ENCODE measurements at places on chromosomes 13 and 19.

GRCh38 chr13:50130123-50130946, 115.1 kb downstream of the KCNRG start:
- no peak for DNase-seq

DNA sequence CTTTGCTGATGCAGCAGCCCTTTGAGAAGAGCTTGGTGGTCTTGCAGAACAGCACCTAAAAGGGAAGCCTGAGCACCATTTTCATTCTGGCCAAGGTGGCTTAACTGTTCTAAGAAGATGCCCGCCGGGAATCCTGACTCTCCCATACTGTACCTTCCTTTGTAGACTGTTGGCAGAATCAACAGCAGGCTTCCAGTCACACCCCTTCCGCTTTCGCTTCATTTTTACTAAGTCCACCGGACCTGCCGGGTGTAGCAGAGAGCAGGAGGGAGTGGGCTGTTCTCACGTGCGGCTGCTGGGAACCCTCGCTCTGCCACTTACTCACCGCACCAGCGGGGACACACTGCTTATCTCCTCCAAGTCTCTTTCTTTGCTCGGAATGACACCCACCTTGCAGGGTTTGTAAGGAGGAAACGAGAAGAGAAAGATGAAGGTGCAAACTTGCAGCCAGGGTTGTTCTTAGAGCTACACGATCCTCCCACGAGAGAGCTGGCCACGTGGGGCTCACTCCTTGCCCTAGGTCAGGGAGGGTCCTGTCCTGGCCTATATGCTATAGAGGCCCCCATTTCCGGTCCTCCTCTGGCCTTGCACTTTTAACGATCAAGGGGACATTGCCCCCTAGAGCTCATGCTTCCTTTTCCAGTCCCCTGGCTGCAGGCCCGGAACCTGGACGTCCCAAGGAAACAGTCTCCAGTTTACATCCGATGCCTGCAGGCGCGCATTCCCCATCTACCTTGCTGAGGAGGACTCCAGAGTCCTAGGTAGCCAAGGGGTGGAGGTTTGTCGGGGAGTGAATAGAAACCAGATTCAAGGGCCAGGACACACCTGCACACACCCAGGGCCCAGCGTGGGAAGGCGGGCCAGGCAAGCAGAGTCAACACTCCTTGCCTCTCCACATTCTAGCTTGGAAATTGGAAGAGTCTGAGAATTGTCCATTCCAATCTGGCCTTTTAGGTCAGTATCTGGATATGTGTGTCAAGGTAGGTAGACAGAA, 453.6 kb downstream of the IRS2 start:
- no peak for DNase-seq

DNA sequence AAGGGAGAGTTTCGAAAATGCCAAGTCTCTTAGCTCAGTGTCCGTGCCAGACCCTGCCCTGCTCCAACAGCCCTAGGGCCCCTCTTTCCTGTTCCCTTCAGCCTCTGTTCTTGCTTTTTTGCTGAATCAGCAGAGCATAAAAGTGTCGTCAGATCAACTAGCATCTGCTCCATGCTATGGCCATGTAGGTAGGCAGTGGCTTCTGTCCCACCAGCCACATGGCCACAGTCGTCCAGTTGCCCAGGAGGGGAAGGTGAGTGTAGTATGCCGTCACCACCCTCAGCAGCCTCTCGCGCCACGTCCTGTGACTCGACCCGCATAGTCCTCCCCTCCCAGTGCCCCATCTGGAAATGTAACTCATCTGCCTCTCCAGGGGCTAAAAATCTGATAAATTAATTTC, 50.9 kb upstream of the ATP11A start:
- DNase-seq = no peak

DNA sequence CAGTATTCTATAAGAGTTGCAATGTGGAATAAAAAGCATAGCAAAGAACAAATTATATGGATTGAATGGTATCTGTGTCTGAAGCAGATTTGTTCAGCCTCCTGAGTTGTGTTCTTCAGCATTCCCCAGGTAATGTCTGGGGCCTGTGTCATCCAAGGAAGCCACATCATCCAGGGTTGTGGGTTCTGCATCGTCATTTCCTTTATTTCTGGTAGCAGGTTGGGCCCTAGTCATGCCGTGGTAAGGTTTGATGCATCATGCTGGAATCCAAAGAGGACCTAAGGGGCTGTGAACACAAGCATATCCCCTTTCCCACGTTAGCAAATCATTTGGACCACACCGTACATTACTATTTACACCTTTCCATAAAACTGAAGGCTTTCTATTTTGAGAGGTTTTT, 131.0 kb upstream of the ZNF91 start:
- DNase-seq = no peak

GRCh38 chr19:3451451-3451866, 28.9 kb downstream of the SMIM24 start:
- no peak for DNase-seq
